Posterior vena cava (tissue), 2 donors: ENCODE measurements at places on chromosomes 4 and X.

DNA sequence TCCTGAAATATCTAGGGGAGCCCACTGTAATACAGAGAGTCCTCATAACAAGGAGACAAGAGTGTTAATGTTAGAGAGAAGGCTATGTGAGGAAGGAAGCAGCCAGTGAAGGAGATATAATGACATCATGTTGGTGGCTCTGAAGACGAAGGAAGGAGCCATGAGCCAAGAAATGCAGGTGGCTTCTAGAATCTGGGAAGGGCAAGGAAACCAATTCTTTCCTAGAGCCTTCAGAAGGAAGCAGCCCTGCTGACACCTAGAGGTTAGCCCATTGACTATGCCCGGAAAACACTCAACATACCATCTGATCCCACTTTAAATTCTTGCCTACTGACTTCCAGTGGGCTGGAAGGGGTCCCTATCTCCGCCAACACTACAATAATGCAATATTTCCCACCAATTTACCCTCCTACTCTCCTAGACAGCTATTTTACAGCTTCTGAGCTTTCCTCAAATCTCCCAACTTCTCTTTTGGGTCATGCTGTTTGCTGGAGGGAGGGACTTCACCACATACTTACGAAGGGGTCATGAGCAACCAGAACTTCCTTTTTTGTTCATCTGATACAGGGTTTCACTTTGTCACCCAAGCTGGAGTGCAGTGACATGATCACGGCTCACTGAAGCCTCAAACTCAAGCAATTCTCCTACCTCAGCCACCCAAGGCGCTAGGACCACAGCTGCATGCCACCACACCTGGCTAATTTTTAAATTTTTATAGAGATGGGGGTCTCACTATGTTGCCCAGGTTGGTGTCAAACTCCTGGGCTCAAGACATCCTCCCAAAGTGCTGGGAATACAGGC is 25.2 kb upstream of the G3BP2 start:
- DNase-seq: no peak

DNA sequence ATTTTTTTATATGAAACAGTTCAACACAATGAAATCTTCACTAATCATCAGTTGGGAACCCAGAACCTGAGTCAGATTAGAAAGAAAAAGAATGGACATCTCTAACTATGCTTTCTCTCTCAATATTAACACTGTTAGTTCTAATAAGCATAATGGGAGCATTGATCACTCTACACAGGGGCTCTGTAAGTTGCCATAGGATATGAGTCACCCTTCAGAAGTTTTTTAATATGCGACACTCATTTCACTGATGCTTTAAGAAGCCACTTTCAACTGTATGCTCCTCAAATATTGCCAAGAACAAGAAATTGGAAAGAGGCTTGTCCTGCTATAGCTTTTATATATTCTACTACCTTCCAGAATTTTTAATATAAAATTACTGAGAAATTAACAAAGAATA is 187.0 kb downstream of the AASDH start:
- no peak for DNase-seq

DNA sequence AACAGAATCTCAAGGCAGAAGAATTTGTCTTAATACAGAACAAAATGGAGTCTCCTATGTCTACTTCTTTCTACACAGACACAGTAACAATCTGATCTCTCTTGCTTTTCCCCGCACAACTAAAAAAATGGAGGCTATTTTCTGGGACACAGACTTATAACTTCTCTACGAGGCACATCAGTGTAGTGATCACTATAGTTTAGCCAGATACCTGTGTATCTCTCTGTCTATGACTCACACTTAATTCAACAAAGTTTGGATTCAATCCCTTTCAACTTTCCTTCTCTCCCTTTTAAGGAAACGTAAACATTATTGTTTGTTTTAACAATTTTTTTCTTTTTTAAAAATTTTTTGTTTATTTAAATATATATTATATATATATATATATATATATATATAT is 29.4 kb downstream of the APELA start:
- DNase-seq: no peak

- no peak for DNase-seq
Measured at GRCh38 chrX:57918750-57919436, 8.6 kb upstream of the ZXDA start.

GRCh38 chr4:40196724-40197281 is at the start of gene RHOH:
RHOH (plus strand) TSS chr4:40197031; CDS start chr4:40243387, 46,356 bp downstream.
- DNase-seq: no peak
